ENCODE measurements at places on chromosomes 12 and 14. TPM values are rescaled to one million over a fixed set of nuclear protein-coding genes. Genes with fewer than 3 reads are reported as not detected.
A peak's percentile ranks its signal among the peaks of the same experiment; 100 is the strongest.

Gene LRTM2
- 0.66 TPM for total RNA-seq

Gene MIPOL1
- 12.3 TPM for total RNA-seq

Gene KIF26A
- 53.4 TPM for total RNA-seq

Gene CD69
- 0.42 TPM for total RNA-seq

Gene TSPAN9
- 21.8 TPM for total RNA-seq

Gene KRT71
- not detected for total RNA-seq

Gene GAS2L3
- total RNA-seq = 20.1 TPM

Gene GPX2
- total RNA-seq = 1.0 TPM

Gene HCAR2
- total RNA-seq = not detected

Gene PROX2
- 0.04 TPM for total RNA-seq

DNA sequence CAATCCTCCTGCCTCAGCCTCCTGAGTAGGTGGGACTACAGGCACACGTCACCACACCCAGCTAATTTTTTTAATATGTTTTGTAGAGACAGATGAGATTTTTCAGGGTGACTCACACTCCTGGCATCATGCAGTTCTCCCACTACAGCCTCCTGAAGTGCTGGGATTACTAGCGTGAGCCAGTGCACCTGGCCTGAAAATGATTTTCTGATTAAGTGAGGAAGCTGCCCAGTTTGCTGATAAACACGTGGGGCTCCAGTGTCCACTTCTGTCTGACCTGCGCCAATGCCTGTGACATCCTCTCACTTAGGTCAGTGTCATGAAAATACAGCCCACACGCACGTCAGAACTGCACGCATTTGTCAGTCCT, 37.0 kb upstream of the SFSWAP start:
- DNase-seq = no peak

DNA sequence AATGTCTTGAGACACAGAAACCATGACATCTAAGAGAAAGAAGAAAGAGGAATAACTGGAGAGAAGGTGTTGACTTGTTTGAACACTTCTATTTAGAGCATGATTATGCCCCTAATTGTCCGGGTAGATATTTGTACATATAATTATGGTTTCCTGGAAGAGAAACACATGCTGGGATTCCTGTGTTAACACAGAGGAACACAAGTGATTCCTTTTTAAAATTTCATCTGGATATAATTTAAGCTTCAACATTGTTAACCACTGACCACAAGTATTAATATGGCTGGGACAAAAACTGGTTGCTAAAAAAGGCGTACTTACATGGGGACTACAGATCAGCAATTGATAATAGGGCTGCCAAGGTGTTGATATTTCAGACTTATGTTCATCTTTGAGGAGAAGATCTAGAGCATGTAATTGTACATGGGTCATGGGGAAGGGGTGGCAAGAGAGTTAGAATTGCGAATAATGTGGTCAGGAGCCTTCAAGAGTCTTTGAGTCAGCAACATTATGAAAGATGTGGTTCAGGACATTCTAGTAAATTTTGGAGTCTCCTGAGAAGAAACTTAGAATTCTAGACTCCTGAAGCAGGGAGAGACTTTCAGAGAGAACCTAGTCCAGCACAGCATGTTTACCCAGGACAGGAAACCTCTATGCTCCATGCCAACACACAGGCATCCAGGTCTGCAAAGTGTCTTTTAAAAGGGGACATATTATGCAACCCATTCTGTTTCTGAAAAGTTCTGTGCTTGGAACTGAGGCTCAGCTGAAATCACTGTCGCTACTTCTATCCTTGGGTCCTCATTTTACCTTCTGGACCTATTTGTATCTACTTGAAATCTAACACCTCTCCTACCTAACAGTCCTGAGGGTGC, 56.5 kb downstream of the SLC38A1 start:
- DNase-seq = no peak

DNA sequence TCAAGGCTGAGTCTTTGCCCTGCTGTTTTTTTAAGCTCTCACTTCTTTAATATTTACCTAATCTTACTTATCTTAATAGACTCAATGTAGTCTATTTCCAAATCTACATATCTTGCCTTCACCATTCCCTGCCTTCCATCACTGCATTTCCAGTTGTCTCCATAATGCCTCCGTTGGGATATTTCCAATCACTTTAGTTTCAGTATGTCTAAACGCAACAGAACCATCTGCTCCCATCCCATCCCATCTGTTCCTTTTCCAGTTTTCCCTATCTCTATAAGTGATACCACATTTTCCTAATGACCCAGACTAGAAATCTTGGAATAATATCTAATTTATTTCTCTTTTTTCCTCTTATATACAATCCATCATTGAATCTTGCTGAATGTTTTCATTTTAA, 15.1 kb upstream of the CCDC198 start:
- DNase-seq = no peak

GRCh38 chr12:70828351-70828750, 92.2 kb downstream of the PTPRR start:
- no peak for DNase-seq

DNA sequence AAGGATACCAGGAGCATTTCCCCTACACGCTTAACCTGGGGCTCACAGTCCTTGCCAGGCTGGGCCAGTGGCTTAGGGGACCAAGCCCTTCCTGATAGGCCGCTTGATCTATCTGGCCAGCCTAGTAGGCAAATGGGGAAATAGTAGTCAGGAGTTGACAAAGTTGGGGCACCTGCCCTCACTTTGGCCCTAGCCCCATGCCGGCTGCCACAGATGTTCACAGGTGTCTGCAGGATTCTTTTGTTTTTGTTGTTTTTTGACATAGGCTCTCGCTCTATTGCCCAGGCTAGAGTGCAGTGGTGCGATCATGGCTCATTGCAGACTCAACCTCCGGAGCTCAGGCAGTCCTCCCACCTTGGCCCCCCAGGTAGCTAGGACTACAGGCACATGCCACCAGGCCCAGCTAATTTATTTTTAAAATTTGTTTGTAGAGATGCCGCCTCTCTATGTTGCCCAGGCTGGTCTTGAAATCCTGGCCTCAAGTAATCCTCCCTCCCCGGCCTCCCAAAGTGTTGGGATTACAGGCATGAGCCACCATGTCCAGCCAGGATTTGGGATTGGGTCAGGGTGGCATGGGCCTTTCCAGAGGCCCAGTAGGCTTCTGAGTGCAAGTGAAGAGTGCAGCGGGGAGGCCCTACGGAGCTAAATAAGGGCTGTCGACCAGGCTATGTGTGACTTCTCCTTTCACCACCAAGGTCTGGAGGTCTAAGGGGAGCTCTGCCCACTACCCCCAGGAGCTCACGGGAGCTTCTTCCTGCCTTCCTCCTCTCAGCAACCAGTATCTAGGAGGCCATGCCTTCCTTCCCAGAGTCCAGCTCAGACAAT, 15.5 kb upstream of the HDAC7 start:
- no peak for DNase-seq

- DNase-seq = no peak
These were observed 79.3 kb downstream of the DNAI7 start for GRCh38 chr12:25115677-25116076.

- no peak for DNase-seq
These were observed 58.9 kb upstream of the FBXO33 start for GRCh38 chr14:39491134-39491571.

- peak; percentile 26 for DNase-seq
These were observed 653 bp downstream of the PA2G4 start for GRCh38 chr12:56104815-56105608.

- no peak for DNase-seq
These were observed 135.6 kb downstream of the ESR2 start for GRCh38 chr14:64158608-64159007.

- DNase-seq = no peak
These were observed 41.9 kb downstream of the SPTLC2 start for GRCh38 chr14:77574446-77575115.

- DNase-seq = no peak
These were observed 15.9 kb downstream of the DENND5B start for GRCh38 chr12:31574803-31575575.

DNA sequence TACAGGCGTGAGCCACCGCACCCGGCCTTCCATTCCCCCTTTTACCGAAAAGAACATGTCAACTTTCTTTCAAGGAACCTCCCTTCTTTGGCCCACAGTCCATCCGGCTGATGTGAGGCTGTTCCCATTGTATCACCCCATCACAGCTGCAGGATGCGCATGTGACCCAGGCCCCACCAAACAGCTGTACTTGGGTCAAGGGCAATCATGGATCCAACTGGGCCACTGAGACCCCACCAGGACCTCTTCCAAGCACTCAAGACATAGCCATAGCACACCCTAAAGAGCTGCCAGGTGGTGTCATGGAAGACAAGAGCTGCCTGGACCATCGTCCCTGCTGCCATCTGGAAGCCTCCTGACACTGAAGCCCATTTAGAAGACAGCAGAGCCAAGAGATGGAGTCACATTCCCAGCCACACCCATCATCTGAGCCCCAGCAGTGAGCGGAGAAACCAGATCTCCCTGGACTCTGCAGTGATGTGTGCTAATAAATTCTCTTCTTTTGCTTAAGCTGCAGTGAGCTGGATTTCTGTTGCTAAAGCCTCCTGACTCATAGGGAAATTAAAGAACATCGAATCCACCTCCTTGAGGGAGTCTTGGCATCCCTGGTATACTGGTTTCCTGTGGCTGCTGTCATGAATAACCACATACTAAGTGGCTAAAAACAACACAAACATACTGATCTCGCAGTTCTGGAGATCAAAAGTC, 105.6 kb downstream of the KSR2 start:
- DNase-seq = no peak

DNA sequence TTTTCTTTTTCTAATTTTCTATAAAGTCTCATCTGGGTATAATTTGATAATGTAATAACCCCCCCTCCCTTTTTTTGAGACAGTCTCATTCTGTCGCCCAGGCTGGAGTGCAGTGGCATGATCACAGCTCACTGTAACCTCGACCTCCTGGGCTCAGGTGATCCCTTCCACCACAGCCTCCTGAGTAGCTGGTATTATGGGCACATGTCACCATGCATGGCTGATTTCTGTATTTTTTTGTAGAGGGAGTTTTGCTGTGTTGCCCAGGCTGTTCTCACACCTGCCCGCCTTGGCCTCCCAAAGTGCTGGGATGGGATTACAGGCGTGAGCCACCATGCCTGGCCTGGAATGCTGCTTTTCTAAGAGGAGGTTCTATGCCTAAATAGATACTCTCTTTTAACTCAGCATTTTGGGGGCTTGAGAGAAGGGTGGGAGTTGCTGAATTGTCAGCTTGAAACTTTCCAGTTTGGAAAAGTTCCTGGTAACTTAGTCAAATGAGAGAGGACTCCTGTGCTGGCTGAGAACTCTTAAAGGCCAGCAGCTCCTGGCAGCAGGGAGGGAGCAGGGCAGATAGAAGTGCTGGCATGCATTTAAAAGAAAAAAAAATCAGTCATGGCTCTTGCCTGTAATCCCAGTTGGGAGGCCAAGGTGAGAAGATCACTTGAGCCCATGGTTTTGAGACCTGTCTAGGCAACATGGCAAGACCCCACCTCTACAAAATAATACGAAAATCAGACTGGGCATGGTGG, 13.0 kb downstream of the NUDT4 start:
- DNase-seq = no peak

DNA sequence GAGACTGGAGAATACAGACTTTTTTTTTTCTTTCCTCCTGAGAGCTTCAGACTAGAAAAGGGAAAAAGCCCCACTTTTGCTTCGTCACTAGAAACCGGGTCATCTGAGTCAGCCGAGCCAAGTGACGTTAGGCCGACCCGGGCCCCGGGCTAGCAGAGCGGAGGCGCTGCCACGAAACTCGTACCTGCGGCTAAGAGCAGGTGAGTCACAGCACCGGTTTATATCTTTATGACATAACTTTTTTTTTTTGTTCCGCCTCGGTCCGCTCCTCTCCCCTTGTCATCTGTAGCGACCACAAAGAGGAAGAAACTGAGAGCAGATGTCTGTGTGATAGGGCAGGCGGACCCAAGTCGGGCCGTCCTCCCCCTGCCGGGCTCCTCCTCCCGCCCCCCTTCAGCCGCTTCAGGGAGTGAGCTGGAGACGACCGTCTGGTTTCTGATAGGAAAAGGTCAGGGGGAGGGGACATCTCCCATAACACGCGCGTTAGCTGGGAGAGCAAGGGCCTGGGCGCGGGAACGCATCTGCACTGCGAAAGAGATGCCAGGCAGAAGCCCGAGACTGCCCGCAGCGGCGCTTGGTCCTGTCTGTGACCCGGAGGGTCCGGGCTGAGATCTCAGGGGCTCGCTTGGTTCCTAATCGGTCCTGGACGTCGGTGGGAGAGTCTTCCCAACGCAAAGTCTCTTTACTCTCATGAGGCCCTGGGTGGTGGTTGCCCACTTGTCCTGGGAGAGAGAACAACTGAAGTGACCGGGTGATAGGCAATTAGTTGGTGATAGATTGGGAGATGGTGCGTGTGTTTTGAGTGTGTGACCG, 586 bp downstream of the TTC6 start:
- DNase-seq = peak; percentile 65

DNA sequence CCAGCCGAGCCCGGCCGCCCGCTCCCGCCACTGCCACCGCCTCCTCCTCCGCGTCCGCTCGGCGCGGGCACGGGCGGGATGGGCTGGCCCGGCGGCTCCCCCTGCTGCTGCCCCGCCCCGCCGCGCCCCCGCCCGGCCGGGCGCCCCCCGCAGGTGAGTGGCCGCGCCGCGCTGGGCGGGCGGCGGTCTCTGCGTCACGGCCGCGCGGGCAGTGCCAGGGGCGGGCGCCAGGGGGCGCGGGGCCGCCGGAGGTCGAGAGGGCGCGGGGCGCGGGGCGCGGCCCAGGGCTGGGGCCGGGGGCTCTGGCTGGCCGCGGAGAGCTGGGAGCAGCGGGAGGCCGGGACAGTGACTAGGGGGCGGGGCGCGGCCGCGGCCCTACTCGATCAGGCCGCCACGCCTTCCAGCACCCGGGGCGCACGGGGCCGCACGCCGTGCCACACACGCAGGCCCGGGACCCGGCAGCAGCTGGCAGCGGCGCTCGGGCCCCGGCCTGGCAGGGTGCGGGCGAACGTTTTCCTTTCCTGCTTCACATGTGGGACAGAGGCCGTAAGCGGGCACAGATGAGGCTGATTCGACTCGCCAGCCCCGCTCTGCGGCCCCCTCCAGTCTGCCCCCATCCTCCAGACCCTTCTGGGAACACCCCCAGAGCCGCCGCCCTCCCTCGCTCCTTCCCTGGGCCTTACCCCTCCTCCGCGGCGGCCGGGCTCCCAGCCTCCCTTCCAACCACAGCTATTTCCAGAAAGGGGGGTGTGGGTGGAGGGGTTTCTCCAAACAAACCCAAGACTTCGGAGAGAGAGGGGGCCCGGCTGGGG, 2.4 kb upstream of the TNS2 start:
- DNase-seq = peak; percentile 81

Measured in WTC11 (cell line).